ENCODE measurements at places on chromosomes 5 and 9.
A peak's percentile ranks its signal among the peaks of the same experiment; 100 is the strongest.

DNA sequence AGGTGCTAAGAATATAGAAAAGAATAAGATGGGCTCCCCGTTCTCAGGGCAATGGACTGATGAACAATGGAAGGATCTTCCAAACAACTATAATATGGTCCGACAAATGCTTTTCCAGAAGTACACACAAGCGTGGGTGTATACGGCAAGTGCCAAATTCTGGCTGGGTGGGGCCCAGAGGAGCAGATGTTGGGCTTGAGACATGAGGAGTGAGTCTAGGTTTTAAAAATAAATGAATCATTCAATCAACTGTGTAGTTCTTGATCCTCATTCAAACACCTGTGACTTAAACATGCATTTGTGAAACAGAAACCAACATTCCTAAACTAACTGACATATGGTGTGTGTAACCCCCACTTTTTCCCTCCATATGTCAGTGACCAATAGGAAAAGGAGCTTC lies 47.9 kb downstream of the MFAP3 start:
- DNase-seq = no peak

- no peak for DNase-seq
These were observed 429.6 kb upstream of the ZNF608 start for GRCh38 chr5:125176005-125176390.

DNA sequence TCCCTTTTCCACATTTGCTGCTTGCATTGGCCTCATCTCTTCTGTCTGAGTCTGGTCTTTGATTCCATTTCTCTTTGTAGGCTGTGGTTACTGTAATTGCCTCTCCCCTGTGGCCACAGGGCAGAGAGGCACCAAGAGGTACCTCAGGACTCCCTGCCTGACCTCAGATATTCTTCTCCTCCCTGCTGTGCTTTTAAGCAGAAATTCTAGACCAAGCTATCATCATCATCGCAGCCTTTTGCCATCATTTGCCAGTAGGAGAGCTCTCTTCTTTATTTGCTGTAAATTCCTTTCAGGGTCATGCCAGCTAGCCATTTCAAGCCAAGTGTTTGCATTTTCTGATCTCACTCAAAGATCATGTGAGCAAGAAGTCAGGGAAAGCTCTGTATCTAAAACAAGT lies 369.6 kb downstream of the ICE1 start:
- DNase-seq = no peak

- peak; percentile 3 for DNase-seq
These were observed 124.4 kb downstream of the TENT4A start for GRCh38 chr5:6837519-6838110.

GRCh38 chr9:99116003-99116411 lies 11.1 kb downstream of the TGFBR1 start:
- peak; percentile 38 for DNase-seq

GRCh38 chr9:134291452-134291881 lies 34.8 kb upstream of the RXRA start:
- DNase-seq = no peak

GRCh38 chr5:61053937-61054336 lies 108.3 kb downstream of the SMIM15 start:
- peak; percentile 32 for DNase-seq

- DNase-seq = no peak
These were observed 59.5 kb downstream of the CDC42SE2 start for GRCh38 chr5:131323378-131323777.

- no peak for DNase-seq
These were observed 54.0 kb downstream of the SECISBP2 start for GRCh38 chr9:89372230-89372816.

GRCh38 chr5:68225911-68226545 lies 10.5 kb downstream of the PIK3R1 start:
- no peak for DNase-seq

GRCh38 chr9:75120686-75121085 lies 32.4 kb downstream of the OSTF1 start:
- DNase-seq = no peak

DNA sequence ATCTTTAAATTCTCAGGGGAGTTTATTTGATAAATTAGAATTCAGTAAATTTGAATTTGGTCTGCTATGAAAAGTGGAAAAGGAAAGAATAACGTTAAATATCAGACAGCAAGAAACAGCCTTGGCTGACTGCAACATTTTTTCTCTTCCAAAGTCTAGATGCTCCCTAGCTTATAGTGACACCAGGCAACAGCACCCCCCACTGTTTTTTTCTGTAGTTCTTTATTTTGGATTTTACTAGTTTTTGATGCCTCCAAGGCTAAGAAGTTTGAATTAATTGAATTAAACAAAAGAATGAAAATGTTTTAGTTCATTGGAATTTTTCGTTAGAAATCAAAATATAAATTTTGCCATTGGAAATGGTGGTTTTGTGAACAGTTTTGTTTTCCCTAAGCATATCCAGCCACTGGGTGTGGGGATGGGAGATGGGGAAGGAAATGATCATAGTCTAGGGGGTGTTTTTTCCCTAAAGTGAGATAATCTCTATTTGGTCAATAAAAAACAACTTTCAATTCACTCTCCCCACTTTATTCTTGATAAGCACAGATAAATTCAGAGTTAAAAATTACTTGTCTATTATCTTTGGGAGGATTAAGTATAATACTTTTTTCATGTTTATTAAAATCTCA lies 199.3 kb upstream of the CD180 start:
- DNase-seq = no peak

- DNase-seq = no peak
These were observed 136.3 kb downstream of the PALM2AKAP2 start for GRCh38 chr9:109916316-109916715.

GRCh38 chr5:74209571-74209970 lies 431.0 kb downstream of the ENC1 start:
- DNase-seq = peak; percentile 69

DNA sequence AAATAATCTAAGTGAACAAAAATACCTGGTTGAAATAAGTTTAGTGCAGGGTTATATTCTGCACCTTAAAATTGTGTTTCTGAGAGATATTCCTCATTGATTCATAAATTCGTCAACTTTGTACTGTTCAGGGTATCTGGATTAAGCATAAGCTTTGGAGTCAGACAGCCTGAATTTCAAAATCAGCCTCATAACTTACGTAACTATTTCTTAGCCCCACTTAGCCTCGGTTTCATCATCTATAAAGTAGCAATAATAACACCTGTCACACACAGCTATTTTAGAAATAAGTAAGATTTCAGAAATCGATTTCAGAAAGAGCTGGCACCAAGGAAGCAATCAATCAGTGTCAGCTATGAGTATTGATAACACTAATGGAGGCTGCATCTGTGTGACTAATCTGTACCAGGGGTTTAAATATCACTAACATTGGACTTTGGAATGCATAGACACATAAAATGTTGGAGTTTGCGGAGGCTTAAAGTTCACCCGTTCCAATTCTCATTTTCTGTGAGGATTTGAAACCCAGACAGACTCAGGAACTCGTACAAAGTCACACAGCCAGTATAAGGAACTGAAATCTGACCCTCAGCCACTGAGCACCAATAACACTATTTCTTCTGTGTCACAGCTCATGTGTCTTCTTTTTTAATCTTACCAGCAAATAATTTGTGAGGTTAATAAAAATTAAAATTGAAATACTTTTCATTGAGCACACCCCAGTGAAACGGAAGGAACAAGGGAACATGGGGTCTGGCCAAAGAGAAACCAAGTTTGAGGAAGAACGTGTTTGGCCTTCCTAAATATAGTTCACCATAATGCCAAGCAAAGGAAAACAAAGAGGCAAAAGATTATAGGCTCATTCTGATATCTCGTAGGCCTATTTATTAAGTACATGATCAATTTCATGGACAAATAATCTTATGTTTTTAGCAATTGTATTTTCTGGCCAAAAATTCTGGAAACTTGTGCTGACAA lies 194.4 kb upstream of the PTGER4 start:
- DNase-seq = no peak

- DNase-seq = no peak
These were observed 227.1 kb upstream of the DMRT1 start for GRCh38 chr9:614431-614830.

DNA sequence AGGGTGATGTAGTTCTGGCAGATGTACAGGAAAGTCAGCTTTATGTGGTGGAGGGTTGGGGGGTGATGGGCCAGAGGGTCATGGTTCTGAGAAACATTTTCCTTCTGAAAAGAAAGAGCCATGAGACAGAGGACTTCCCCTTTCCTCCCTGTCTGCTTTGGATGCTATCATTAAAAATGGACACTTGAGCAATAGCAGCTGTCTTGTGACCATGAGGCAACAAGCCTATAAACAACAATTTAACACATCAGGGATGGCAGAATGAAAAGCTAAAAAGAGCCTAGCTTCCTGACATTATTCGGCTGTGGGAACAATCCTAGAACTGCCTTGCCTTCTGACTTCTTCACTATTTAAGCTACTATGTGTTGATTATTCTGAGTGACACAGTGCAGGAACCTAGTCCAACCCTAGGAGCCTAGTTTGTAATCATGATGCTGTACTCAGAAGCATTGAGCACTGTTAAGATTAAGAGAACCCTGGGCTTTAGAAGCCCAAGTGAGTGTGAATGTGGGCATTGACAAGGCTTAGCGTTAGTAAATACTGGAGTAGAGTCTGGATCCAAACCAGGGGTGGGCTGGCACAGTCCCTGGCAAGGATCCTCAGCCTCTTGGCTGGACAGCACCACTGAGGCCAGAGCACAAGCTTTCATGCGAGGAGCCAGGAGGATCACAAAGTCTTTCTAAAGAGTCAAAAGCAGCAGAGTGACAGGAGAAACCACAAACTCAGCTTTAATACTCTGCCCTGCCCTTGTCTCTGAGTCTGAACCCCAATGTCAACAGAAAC lies 178.5 kb upstream of the EGFLAM start:
- DNase-seq = no peak

GRCh38 chr9:4855841-4856240 lies 63.1 kb downstream of the RCL1 start:
- DNase-seq = peak; percentile 49

GRCh38 chr9:135018306-135018915 lies 69.1 kb upstream of the OLFM1 start:
- DNase-seq = no peak

GRCh38 chr5:148972974-148973374 lies 89.9 kb downstream of the SH3TC2 start:
- peak; percentile 93 for DNase-seq

DNA sequence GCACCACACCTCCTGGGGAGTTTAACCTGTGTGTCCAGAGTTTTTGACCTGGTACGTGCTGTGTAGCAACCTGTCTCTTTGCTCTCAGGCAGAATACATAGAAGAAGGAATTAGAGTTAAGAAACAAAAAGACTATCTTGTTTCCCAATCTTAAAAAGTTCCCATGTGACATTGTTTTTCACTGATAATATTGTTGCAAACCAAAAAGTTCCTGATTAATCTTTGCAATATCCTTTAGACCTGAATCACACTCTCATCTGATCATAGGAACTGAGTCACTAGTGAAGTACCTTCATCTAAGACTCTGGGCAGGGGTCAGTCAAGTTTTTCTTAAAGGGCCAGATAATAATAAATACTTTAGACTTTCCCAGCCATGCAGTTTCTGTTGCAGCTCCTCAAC lies 35.1 kb downstream of the BASP1 start:
- no peak for DNase-seq

- DNase-seq = no peak
These were observed 14.8 kb upstream of the FSTL4 start for GRCh38 chr5:133627180-133627579.

GRCh38 chr9:37639109-37639762 lies 11.5 kb upstream of the FRMPD1 start:
- no peak for DNase-seq

DNA sequence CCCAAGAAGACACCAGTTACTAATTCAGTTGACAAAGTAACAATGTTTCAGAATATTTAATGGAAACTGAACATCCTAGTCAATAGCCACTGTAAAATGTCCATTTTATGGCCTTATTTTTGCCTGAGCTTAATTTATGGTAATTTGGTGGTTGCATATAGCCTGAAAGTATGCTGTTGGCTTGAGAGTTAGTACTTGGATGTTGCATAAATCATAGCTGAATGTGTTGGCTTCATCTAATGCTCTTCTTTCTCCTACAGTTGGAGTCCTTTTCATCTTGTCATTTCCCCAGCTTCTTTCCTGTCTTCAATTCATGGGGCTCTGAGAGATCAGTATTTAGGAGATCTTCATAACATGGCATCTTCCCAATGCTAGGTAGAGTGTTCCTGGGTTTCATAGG lies 164.6 kb downstream of the MAT2B start:
- no peak for DNase-seq

DNA sequence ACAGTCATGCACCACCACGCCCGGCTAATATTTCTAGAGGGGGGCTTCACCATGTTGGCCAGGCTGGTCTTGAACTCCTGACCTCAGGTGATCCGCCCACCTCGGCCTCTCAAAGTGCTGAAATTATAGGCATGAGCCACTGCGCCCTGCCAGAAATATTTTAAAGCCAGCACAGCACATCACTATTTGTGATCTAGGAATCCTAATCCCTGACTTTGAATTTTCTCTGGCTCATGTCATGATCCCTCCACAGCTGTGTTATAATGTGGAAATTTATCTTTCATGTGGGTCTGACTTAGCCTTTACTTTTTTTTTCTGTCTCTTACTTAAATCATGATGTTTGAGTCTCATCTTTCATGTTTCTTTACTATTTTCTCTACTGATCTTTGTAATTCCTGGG lies 18.7 kb upstream of the ITGA1 start:
- no peak for DNase-seq

DNA sequence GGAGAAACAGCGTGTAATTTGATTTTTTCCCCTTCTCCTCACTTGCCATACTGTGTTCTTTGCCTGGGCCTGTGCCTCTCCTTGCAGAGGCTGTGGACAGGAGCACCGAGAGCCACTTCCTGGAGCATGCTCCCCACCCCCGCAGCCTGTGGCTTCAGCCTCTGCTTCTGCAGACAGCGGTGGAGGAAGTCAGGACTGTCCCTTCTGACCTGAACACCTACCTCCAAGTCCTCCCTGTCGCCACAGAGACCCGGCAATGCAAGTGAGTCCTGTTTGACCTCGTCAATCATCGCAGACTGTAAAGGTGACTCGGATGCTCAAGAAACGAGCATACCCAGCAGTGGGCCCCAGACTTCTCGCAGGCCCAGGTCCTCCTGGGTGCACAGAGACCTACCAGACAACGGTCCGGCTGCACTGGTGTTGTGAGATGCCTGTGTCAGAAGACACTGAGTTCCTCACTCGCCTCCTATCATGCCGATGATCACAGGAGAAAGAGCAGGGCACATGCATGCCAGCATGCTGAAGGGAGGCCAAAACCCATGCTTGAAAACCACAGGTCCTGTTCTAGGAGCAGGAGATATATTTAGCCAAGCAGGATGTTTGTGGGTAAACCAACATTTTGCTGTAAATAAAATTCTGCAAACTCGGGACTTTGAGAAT lies 198.8 kb downstream of the AUH start:
- peak; percentile 36 for DNase-seq

GRCh38 chr5:867300-867870 lies 16.6 kb upstream of the ZDHHC11 start:
- no peak for DNase-seq

- no peak for DNase-seq
These were observed 58.2 kb downstream of the CCNH start for GRCh38 chr5:87354496-87354895.

- no peak for DNase-seq
These were observed 48.7 kb downstream of the FBXW11 start for GRCh38 chr5:171957591-171958251.

DNA sequence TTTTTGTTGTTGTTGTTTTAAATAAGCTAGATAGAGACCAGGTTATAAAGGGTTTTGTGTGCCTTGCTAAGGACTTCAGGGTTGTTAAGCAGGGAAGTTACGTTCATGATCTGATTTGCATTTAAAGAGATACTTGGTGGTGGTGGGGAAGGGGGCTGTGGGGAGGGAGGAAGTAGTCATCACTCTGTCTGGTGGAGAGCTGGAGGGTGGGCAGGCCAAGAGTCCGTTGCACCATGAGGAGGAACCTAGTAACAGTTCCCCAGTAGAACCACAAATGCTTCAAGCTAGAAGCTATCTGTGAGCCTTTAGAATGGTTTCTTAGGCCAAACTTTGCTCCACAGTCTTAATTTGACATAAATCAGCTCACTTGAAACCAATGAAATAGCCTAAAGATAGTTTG lies 18.7 kb upstream of the ROPN1L start:
- DNase-seq = no peak

All from fibroblast of skin of right biceps (primary cell).